ENCODE measurements at places on chromosomes 2 and 18. TPM values are rescaled to one million over a fixed set of nuclear protein-coding genes. Genes with fewer than 3 reads are reported as not detected.
A peak's percentile ranks its signal among the peaks of the same experiment; 100 is the strongest.

UGT1A9 gene
- total RNA-seq: not detected

DLGAP1 gene
- total RNA-seq: 0.22 TPM

CCDC74A gene
- total RNA-seq: 11.5 TPM

AGXT gene
- not detected for total RNA-seq

COX5B gene
- 175 TPM for total RNA-seq

LRP1B gene
- total RNA-seq: not detected

DNA sequence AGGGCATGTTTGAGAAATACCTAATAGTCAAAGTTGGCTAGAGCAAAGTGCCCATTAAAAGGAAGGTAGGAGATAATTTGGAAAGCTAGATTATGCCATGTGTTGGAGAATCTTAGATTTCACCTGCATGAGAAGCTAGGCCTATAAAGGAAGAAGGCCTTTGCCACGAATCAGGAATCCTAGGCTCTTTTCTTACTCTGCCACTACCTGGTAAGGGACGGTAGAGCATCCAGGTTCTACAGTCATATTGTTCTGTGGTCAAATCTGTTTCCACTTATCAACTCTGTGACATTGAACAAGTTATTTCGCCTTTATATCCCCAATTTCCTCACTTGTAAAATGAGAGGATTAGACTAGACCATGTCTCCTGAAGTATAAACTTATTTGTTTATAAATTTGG, 3.6 kb upstream of the KCNJ3 start:
- DNase-seq: no peak

GRCh38 chr18:31741097-31741735, 19.5 kb downstream of the SLC25A52 start:
- DNase-seq: peak; percentile 33

GRCh38 chr2:29810956-29811355, 110.4 kb downstream of the ALK start:
- DNase-seq: no peak

DNA sequence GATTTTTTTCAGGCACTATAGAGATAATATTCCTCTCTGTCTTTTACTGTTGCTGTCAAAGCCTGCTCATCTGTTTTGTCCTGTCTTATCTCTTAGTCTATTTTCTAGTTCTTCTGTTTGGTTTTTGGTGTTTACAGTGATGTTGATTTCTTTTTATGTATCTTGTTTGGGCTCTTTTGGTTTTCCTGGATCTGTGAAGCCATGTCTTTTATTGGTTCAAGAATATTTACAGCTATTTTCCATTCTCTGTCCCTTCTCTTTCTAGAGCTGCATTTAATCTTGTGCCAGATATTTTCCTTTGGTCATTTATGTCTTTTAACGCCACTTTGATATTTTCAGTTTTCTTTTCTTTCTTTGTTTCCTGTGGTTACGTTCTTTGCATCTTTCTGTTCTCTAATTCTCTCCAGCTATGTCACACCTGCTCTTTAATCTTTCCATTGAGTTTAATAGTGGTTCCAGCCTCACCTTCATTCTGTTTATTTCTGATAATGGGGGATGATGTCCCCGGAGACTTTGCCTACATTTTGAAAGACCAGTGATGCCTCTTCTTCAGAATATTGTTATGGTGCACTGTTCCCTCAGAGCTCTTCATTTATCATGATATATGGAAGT, 32.0 kb downstream of the SMCHD1 start:
- DNase-seq: no peak

DNA sequence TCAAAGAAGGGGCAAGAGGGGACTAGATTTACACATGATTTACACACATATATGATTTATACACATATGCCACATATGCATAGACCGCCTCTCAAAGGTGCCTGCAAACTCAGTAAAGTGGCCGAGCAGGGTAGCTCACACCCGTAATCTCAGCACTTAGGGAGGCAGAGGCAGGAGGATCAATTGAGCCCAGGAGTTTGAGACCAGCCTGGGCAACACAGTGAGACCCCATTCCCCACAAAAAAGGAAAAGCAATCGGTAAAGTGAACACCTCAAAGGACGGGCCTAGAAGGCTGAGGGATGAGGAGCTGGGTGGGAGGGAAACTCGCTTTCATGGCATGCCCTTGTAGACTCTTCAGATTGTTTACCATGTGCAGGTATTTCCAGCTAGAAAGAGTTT, 5.1 kb downstream of the ANKRD39 start:
- no peak for DNase-seq

DNA sequence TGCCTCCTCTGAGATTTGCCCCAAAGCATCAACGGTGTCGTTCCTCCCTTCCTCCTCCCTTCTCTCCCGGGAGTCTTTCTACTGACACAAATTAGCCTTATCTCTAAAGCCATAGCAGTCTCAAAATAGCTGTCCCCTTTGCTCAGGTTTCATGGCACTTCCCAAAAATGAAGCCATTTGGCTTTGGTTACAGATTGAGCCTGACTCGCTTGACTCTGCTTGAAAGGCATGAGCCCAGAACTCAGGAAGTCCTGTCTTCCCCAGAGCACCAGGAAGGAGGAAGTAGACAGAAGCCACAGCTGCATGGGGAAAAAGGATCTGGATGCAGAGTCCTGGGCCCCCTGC, 234.4 kb upstream of the RGPD4 start:
- peak; percentile 26 for DNase-seq

GRCh38 chr2:126788652-126789051, 110.0 kb upstream of the TEX51 start:
- DNase-seq: no peak

DNA sequence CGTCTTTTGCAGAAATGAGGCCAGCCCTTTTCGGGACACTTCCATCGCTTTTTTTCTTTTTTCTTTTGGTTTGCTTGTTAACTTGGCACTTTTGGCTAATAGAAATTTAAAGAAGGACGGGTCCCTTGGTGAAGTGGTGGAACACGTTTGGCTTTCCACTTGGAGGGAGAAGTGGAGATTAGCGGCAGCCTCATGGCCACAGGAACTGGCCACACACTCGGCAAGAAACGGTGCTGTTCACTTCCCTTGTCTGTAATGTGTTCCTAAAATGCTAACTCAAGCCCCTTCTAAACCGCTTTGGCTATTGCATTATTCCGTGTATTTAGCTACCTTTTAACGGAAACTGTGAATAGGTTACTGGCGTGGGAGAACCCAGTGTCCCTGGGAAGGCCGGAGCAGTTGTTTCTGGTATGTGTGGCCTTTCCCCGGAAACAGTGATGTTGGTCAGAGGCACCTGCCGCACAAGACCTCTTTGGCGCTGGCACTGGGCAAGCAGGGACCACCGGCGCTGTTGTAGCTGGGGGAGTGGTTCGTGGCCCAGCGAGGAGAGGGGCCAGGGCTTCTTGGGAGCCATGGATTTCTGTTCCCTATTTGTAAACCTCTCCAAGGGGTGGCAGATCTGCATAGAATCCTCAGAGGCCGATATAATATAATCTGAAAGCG, 981 bp downstream of the RAMP1 start:
- no peak for DNase-seq

DNA sequence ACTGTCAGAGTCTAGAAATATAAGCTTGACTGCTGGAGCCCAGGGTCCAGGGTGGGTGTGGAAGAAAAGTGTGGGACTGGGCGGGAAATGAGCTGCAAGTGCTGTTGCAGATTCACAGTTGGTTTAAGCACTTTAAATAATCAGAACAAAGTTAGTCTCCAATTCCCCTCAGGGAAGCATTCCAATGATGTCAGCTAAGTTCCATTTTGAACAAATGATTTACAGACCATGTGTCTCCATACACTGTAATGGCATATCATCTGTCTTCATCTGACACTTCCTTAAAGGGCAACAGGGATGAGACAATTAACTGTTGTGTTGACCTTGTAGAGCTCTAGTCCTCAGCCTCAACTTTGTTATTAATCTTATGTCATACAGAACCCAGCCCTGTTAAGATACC, 31.5 kb upstream of the REG3A start:
- DNase-seq: no peak

DNA sequence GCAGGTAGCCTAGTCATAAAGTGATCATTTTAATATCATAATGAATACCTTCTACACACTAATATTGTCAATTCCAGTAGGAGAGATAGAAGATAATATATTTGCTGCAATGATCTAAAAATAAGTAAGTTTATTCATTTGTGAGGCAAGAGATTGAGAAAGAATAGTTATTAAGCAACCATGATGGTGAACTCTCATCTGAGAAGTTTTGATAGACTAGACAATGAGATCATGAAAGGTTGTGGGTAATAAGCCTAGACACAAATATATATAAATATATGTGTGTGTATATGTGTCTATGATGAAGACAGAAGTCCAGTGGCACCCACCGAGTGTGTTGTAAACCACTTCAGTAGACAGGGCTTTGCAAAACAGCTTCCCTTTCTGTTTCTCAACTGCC, 181.0 kb upstream of the CHST9 start:
- DNase-seq: no peak

DNA sequence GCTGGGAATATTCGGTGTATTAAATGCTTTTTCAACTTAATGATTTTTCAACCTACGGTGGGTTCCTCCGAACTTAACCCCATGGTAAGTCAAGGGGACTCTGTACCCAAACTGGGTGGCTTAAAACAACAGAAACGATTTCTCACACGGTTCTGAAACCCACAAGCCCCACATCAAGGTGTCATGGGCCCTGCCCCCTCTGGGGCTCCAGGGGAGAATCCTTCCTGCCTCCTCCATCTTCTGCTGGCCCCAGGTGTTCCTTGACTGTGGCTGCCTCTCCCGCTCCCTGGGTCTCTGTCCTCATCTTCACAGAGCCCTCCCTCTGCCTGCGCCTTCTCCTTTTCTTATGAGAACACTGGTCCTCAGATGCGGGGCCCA, 301.3 kb upstream of the SALL3 start:
- no peak for DNase-seq

GRCh38 chr2:201880993-201881611, 74.8 kb downstream of the CDK15 start:
- DNase-seq: peak; percentile 84

DNA sequence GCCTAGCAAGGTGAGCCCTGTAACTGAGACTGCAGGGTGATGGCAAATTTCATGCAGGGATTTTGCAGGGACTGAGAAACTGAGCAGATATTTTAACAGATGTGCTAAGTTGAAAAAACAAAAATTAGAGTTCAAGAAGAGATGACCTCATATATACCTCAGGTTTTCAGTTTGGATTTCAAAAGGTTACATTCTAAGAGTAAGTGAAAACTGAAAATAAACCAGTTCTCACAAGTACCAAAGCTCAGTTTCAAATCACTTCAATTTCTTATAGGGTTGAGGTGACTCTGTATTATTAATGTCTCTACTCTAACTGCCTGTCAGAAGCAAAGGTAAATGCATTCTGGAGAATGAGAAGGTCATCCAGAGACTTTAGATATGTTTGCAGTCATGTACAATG, 237.4 kb upstream of the VRK2 start:
- no peak for DNase-seq

DNA sequence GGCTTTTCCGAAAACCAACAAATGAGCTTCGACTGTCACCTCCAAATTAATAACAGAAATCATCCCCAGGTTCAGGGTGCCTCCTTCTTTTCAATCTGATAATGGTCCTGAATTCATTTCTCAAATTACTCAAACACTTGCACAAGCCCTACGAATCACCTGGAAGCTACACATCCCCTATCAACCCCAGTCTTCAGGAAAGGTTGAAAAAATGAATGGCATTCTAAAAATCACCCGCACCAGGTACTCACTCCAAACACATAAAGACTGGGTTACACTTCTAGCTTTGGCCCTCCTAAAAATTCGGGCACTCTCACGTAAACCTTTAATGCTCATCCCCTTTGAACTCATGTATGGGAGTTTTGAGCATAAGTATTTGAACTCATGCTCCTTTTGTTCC, 23.9 kb downstream of the EIF2AK2 start:
- DNase-seq: no peak

- DNase-seq: no peak
Observed at GRCh38 chr2:40348038-40348437, 103.9 kb downstream of the SLC8A1 start.

DNA sequence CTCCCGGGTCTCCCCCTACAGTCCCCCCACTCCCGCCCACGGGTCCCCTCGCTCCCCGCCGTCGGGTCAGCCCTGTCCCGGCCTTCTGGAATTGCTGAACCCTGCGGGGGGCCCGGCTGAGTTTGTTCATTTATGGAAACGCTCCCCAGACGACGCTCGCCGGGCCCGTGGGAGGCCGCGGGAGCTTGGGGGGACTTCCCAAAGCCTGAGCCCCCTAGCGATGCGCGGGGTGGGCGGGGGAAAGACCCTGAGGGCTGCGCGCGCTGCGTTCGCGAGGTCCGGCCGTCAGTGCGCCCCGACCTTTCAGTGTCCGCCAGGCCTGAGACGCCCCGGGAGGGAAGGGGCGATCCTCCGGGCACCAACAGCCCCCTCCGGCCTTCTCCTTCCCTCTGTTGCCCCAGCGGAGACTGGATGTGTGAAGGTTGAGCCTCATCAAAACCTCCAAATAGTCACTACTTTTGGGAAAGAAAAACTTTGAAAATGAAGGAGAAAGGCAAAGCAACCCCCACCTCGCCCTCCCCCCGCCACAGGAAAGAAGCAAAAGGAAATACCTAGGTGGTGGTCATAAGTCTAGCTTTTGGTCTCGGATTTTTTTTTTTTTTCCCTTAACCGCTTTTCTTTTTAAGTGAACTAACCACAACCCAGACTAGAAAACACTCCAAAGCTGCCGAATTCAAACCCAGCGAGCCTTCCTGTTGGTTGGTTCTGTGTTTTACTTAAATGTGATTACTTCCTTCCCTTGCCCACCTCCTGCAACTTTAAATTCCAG, 509 bp upstream of the CYS1 start:
- DNase-seq: no peak

- peak; percentile 80 for DNase-seq
Observed at GRCh38 chr2:111930875-111931274, 32.5 kb downstream of the MERTK start.

- DNase-seq: peak; percentile 10
Observed at GRCh38 chr2:70828914-70829824, 6.4 kb downstream of the CD207 start.

GRCh38 chr2:231391981-231392380, 3.5 kb upstream of the B3GNT7 start:
- no peak for DNase-seq

DNA sequence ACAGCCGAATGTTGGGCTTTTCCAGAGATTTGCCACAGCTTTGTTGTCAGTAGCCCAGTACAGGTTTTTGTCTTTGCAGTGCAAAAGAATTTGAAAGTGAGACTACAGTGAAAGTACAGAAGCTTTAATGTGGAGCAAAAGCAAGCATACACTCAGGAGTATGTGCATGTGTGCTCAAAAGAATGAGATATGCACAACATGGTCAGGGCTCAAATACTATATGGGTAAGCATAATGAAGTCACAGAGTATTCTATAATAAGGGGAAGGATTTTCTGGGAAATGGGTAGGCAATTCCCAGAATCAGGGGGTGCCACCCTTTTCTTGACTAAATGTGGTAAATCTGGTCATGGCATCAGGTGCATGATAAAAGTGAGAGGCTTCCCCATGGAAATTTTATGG, 72.1 kb upstream of the SULT1C3 start:
- no peak for DNase-seq

Data from GM23248 (cell line).